ENCODE measurements at places on chromosomes 1 and 21.
A peak's percentile ranks its signal among the peaks of the same experiment; 100 is the strongest.

DNA sequence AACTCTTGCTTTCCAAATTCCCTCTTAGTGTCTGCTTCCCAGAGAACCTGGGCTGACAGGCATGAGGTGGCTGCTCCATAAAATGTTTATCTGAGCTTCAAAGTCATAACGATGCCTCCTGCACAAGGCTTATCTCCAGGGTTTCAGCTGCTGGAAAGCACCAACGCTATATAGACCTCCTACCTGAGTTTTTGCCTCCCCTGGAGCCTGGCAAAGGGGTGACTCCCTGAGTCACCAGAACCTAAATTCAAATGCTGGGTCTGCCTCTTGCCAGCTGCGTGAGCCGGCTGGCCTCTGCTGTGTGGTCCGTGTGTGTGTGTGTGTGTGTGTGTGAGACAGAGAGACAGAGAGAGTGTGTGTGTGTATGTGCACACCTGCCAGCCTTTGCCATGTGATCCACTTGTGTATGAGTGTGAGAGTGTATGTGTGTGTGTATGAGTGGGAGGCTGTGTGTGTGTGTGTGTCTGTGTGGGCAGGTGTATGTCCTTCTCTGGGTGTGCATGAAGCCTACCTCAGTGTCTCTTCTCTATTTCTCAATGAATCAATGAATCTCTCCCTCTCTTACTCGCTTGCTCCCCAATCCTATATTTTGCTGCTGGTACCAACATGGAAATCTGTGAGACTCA lies 714.9 kb downstream of the MATN1 start:
- DNase-seq, result no peak

DNA sequence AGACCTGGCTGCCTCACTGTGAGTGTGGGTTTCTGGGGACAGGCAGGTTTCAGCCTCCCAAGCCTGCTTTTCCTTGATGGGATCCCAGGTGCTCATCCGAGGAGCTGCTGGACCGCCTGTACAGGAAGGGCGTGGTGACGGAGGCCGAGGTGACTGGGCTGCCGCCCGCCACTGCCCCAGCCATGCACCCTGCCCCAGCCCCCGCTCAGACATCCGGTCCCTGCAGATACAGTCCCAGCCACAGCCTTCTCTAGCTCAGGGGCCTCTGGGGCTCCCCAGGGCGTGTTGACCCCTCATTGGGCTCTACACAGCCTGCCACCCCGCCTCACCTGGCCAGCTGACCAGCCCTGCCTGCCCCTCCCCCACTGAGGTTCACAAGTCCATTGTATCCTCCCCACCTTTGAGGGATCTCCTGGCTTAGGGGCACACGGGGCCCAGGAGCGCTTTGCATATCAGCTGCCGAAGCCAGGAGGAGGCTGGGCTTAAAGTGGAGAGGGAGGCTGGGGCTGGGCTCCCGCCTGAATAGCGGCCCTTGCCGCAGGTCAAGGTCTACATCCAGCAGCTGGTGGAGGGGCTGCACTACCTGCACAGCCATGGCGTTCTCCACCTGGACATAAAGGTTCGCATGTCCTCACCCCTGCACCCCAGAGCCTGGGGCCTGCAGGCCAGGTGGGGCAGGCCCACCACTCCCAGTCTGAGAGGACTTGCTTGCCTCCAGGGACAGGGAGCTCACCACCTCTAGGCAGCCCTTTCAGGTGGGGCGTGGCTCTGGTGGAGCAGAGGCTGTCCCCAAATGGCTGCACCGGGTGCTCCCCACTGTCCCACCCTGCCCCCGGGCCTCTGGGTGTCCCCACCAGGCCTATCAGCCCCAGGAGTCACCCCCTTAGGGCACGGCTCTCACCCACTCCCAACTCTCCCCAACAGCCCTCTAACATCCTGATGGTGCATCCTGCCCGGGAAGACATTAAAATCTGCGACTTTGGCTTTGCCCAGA lies 38.5 kb downstream of the TRIM11 start:
- no peak for DNase-seq

DNA sequence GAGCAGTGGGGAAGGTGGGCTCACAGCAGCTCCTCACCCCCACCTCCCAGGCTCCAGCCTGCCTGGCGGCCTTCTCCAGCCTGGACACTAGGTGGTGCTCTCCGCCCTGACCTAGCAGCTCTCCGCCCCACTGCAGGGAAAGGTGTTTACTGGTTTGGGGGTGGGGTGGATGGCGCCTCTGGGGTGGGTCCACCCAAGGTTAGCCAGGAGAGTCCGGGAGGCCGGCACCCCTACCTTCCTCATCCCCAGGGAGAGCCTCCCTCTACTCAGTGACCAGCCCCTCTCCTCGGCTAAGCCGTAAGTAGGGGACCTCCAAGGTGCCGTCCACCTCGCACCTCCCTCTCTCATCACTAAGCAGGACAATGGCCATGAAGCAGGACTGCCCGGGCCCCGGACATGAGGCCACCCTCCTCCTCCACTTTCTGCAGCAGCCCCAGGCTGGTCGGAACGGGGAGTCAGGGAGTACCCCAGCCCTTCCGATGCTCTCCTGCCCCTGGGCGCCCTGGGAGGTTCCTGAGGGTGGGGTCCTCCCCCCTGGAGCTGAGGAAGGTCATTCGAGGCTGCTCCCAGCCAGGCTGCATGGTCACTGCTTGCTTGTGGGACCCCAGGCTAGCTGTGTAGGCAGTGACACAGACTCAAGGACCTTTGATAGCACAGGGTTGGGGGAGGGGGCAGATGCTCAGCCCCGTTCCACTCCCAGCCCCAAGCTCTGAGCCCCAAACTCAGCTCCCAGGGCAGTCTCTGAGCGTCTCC lies 101.4 kb upstream of the VAMP3 start:
- peak; percentile 57 for DNase-seq

DNA sequence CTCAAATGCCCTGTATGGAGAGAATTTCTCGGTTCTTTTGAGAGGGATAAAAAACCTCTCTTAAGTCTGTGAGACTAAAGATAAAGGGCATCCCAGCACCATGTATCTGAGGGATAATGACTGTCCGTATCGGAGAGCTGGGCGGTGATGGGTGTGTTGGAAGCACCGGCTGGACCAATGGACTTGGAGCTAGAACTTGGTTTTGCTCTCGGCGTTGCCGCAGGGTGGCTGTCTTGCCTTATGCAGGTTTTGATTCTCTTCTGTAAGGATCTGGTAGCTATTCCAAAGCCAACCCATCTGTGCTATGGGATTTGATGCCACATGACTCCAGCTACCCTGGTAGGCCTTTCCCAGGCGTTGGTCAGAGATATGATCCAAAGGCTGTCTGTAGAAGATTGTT lies 348.8 kb downstream of the KIF26B start:
- DNase-seq, result no peak

DNA sequence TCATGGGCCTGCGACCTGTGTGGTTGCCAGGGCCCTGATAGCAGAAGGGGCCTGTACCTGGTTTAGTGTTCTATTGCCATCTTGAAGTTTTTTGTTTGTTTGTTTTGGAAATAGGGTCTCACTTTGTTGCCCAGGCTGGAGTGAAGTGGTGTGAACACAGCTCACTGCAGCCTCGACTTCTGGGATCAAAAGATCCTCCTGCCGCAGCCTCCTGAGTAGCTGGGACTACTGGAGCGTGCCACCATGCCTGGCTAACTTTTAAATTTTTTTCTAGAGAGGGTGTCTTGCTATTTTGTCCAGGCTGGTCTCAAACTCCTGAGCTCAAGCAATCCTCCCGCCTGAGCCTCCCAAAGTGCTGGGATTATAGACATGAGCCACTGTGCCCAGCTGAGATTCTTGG lies 72.9 kb downstream of the UBE2T start:
- no peak for DNase-seq

- DNase-seq, result no peak
These were observed 51.1 kb downstream of the FAM163A start for GRCh38 chr1:179794146-179794545.

DNA sequence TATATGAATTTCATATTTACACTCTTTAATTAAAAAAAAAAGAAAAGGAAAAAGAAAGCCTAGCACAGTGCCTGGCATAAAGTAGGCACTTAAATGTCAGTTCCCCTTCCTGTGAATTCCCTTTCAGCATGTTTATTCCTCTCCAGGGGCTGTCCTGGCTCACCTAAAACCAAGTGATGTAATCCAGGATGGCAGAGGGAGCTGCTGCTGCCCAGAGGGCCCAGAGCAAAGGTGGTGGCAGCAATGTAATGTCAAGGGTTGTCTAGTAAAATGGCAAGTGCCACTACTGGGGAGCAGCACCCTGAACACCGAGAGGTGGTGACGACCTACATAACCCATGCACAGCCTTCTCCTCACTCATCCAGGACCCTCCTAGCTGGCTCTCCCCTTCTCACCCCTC lies 78.4 kb upstream of the LPGAT1 start:
- no peak for DNase-seq

DNA sequence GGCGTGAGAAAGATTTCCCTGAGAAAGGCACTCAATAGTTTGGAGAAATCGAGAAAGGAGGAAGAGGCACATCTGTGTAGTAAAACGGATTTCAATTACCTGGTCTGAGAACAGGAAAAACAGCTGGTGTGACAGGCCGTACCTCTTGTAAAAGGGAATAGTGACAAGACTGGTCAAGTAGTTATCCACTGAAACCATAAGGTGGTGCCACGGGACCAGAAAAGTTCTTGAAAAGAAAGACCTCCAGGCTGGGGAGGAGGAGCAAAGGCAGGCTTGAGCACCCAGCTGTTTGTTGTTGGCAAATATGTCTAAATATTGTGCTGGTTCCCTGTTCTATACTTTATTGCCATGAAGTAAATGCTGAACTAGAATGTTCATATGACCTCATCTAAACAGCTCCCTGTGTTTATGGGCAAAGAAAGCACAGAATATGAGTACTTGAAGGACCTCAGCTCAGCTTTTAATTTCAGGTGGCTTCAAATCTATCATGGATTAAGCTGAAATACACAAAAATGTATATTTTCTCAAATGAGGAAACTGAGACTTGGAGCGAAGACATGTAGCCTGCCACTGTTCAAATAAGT lies 4.0 kb downstream of the HAO2 start:
- DNase-seq, result no peak

- no peak for DNase-seq
These were observed 93.7 kb downstream of the WDR3 start for GRCh38 chr1:118023199-118023598.

GRCh38 chr1:70205071-70205433 lies 327 bp downstream of the LRRC40 start:
- no peak for DNase-seq

- DNase-seq, result peak; percentile 73
These were observed at the start of gene SMYD3 for GRCh38 chr1:246506674-246507481. TSS of gene SMYD3 (minus strand) at chr1:246507279.

DNA sequence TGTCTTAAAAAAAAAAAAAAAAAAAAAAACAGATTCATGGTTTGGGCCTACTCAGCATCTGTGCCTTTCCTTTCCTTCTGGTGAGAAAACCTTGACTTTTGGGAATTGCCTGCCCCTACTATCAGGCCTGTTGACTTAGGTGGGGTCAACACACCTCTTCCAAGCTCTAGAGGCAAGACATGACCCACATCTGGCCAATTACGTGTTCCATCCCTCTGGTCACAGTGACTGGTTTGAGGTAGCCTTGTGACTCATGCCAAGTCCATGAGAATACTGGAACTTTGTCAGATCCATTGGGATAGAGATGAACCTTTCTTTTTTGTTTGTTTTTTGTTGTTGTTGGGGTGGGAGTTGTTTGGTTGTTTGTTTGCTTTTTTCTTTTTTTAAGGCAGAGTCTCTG lies 37.3 kb upstream of the KHDRBS1 start:
- DNase-seq, result no peak

GRCh38 chr21:44299458-44300261 lies at the start of gene PFKL:
TSS of gene PFKL (plus strand) at chr21:44300053. CDS start at chr21:44300106, 53 bp downstream.
- DNase-seq, result peak; percentile 45

DNA sequence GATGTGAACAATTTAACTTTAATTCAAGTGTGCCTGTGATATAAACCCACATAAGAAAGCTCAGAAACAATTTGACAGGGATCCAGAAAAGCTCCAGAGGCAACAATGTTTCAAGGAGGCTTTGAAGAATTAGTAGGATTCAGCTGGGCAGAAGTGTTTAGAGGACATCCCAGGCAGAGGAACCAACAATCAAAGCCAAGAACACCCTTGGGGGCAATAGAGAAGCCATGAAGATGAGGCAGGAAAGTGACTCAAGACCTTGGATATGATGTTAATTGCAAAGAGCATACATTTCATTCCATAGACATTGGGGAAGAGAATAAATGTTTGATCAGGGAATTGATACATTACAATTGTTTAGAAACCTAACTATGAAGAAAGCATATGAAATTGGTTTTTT lies 280.3 kb downstream of the LTN1 start:
- no peak for DNase-seq

DNA sequence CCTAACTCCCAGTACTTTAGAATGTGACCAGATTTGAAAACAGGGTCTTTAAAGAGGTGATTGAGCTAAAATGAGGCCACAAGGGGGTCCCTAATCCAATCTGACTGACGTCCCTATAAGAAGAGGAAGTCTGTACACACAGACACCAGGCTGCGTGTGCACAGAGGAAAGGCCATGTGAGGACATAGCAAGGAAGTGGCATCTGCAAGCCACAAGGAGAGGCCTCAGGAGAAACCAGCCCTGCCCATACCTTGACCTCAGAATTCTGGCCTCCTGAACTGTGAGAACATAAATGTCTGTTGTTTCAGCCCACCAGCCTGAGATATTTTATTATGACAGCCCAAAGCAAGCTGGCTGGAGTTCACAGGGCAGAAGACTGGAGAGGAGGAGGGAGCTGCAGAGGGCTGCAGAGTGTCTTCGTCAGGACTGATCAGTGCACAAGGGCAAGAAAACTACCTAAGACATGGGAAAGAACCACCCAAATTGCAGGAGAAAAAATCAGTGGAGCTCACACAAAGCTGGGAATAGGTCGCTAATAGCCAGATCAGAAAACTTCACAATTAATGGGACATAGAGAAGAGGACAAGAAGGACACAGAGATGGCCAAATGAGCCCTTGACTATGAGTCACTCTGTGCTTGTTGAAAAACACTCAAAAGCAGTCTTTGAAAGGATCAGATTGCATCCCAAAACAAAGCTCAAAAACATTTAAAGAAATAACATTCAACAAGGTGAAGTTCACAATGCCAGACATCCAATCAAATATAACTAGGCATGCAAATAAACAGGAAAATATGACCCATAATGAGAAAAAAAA lies 14.1 kb upstream of the WNT9A start:
- no peak for DNase-seq

DNA sequence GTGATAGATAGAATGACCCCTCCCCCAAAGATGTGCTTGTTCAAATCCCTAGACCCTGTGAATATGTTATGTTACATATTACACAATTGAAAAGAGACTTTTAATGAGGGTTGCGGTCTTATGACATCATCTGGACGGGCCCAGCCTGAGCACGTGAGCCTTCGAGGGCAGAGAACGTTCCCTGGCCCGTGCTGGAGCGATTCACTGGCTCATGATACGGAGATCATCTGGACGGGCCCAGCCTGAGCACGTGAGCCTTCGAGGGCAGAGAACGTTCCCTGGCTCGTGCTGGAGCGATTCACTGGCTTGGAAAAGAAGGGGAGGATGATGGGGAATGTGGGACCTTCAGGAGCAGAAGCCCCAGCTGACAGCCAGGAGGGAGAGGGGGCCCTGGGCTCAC lies 34.4 kb upstream of the COL18A1 start:
- DNase-seq, result no peak

GRCh38 chr1:39922251-39922688 lies 20.6 kb upstream of the MYCL start:
- DNase-seq, result no peak

- no peak for DNase-seq
These were observed 24.7 kb downstream of the WARS2 start for GRCh38 chr1:119115736-119116135.

Measured in activated CD4-positive, alpha-beta T cell treated with anti-CD3 and anti-CD28 coated beads, Interleukin-2, amount 50 U/mL, for 1 hour (primary cell).